ENCODE measurements at places on chromosomes 5 and 9. TPM values are rescaled to one million over a fixed set of nuclear protein-coding genes. Genes with fewer than 3 reads are reported as not detected.

PCDHB13 gene
- total RNA-seq: 2.9 TPM

PCDHAC1 gene
- total RNA-seq: 5.8 TPM

DNA sequence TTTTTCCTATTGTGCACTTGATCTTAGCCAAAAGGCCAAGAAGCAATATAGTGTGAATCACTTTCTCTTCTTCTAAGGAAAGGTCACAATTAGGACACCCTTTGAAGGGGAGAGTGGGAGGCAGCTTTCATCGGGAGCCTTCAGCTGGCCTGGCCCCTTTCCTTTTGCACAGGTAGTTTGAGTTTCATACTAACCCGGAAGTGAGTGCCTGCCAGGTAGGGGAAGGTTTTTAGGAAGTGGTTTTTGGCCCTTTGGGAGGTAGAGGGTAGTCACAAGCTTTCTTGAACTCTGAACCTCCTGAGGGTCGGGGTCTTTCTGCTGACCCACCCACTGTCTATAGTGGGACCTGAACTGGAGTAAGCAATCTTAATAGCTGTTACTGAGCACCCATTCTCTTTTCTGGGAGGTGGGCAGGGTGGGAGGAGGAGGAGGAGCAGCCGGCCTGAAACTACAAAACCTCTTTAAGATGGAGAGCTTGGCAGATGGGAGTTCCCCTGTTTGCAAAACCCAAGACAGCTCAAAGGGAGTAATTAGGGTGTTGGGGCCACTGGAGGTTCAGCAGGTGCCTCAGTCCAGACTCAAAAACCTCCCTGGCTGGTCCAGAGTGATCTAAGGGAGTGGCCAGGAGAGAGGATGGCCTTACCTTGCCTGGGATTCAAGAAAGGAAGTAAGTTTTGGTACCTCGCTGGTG is 6.0 kb downstream of the LARP1 start:
- no peak for DNase-seq
- no peaks in the 10 kb centered on the region for H3K27me3 ChIP-seq
- no peak overlapping the region for H3K4me3 ChIP-seq
- peaks cover 5% of the 10 kb centered on the region for H3K36me3 ChIP-seq
- H3K27ac ChIP-seq: peak overlapping the region; percentile 34

DNA sequence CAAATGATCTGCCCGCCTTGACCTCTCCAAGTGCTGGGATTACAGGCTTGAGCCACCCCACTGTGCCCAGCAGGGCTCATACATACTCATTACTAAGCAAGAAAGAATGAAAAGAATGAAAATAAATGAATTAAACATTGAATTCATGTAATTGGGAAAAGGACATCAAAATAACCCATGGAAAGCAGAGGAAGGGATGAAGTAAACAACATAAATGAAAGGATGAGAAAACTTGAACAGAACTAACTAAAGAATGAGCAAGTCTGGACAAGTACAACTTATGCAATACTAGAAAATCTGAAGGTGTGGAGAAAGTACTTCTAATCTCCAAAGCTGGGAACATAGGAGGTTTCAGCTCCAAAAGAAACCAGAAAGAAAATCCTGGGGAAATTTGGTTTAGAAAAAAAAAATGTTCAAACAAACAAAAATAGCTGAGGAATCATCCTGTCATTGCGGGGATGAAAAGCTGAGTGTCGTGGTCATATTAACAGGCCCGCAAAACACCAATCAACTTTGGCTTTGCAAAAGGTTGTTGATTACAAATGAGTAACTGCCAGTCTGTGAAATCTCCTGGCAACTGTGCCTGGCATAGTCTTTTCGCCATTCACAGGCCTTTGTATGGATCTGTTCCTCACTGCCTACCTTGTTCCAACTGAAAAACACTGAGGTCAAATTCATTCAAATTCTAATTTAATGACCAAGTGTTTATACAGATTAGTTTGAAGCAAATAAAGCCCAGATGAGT is 2.3 kb upstream of the AK3 start:
- H3K27ac ChIP-seq: peak overlapping the region; percentile 17
- no peaks in the 10 kb centered on the region for H3K36me3 ChIP-seq
- no peaks in the 10 kb centered on the region for H3K27me3 ChIP-seq
- no peak overlapping the region for H3K4me3 ChIP-seq

DNA sequence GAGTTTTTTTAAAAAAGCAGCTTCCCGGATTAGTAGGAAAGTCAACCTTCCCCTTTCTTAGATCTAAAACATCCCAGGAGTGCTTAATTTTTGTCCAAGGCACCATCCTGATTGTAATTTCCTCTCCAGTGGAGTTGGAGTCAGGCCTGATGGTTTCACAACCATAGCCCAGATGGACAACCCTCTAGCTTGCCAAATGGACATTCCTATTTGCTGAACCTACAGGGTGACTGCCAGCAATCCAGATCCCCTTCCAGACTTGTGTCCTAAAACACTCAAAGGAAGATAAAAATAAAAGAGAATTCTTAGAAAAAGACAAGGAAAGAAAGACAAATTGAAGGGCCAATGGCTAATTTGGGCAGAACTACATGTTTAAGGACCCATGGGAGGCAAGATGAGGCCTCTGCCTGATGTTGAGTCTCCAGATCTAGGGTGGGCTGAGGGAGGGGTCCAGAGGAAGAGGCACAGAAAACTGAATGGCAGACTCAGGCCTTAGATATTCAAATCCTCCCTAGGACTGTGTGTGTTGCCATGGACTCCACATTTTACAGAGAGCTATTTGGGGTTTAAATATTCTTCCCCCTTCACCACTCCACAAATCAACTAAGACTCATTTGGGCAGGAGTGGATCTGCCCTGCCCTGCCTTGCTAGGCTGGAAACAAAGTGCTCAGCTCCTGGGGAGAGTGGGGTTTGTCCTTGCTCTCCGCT is 38.5 kb upstream of the SLC44A1 start:
- DNase-seq: no peak
- no peaks in the 10 kb centered on the region for H3K36me3 ChIP-seq
- H3K4me1 ChIP-seq: peaks cover 6% of the 10 kb centered on the region
- no peak overlapping the region for H3K27ac ChIP-seq

DNA sequence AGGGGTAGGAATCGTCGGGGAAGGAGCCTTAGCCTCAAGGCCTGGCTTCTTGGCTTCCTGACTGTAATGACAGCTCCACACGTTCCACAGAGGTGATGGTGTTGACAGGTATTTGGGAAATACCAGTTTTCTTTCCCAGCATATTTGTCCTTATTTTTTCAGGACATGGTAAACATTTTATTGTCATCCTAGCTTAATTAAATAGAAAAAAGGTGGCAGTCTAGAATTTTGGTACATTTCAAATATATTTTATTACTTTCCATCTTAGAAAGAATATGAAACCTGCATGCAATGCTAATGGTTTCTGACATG is 8.4 kb downstream of the CXCL14 start:
- H3K4me1 ChIP-seq: peaks cover 6% of the 10 kb centered on the region
- H3K27me3 ChIP-seq: peaks cover 18% of the 10 kb centered on the region
- no peak overlapping the region for H3K27ac ChIP-seq
- no peak for DNase-seq
- H3K36me3 ChIP-seq: no peaks in the 10 kb centered on the region

DNA sequence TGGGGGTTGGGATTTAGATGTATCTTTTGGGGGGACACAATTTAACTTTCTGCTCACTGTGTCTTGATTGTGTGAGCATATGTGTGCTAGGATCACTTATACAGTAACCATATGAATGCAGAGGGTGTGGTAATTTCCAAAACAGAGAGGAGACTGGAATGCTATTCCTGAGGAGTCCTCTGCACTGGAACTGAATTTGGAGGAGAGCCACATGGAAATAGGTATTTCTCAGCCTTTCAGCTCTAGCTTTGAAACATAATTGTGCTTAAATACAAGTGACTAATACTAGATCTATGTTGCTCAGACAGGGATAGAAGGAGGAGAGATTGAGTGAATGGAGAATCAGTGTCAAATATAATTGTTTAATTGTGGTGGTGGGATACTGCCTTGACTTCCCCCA is 45.5 kb downstream of the FOCAD start:
- H3K27me3 ChIP-seq: no peaks in the 10 kb centered on the region
- H3K4me3 ChIP-seq: no peak overlapping the region
- no peak for DNase-seq
- H3K36me3 ChIP-seq: peaks cover 3% of the 10 kb centered on the region
- no peak overlapping the region for H3K27ac ChIP-seq

- H3K4me3 ChIP-seq: no peak overlapping the region
- H3K36me3 ChIP-seq: no peaks in the 10 kb centered on the region
These were observed 44.6 kb downstream of the BTNL9 start for GRCh38 chr5:181084621-181085195.

GRCh38 chr5:175387144-175387543 is 56.8 kb downstream of the DRD1 start:
- no peaks in the 10 kb centered on the region for H3K36me3 ChIP-seq
- H3K27me3 ChIP-seq: peaks cover 16% of the 10 kb centered on the region
- DNase-seq: no peak

- no peak overlapping the region for H3K27ac ChIP-seq
- peaks cover 7% of the 10 kb centered on the region for H3K36me3 ChIP-seq
- peaks cover 15% of the 10 kb centered on the region for H3K27me3 ChIP-seq
- peaks cover 3% of the 10 kb centered on the region for H3K4me1 ChIP-seq
- no peak for DNase-seq
- H3K4me3 ChIP-seq: no peak overlapping the region
These were observed 103.2 kb downstream of the SNCAIP start for GRCh38 chr5:122415030-122415800.

DNA sequence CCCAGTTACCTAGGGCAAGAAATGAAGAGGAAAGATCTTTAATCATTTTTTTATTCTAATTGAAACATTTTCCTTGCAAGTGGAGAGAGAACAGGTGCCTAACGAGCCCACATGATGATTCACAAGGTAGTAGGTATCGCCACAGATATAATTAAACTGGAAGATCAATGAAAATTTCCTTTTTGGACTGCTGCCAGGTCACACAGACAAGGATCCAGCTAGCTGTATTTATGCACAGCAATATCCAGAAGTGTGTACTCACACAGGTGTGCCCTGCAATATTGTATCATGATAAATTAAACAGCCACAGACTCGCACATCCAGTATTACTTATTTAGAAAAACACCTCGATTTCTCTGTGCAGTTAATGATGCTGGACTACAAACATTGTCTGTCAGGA is 294.0 kb upstream of the SMARCA2 start:
- no peaks in the 10 kb centered on the region for H3K27me3 ChIP-seq
- no peaks in the 10 kb centered on the region for H3K4me1 ChIP-seq
- no peak overlapping the region for H3K4me3 ChIP-seq
- no peaks in the 10 kb centered on the region for H3K36me3 ChIP-seq
- no peak overlapping the region for H3K27ac ChIP-seq

- no peaks in the 10 kb centered on the region for H3K27me3 ChIP-seq
- DNase-seq: no peak
- H3K27ac ChIP-seq: no peak overlapping the region
- H3K4me1 ChIP-seq: no peaks in the 10 kb centered on the region
- no peak overlapping the region for H3K4me3 ChIP-seq
These were observed 5.7 kb upstream of the AQP7 start for GRCh38 chr9:33408087-33408486.

DNA sequence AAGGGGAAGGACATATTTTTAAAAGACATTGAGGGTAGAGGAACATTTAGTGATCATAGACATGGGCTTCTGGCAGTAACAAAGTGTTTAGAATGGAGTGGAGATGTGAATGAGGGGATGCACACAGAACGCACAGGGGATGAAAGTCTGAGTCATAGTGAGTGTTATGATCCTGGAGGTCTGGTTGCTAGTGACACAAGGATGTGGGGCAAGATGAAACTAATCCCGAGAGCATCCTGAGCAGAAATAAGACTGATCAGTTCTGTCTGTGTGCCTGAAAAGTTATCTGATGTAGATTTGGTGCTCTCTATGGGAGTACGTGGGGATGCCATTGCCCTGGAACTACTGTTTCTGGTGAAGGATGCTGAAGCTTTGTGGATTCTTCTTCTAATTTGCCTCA is 141.1 kb downstream of the CHSY3 start:
- H3K27me3 ChIP-seq: no peaks in the 10 kb centered on the region
- no peak for DNase-seq
- no peaks in the 10 kb centered on the region for H3K4me1 ChIP-seq

GRCh38 chr5:36530215-36530614 is 76.2 kb upstream of the SLC1A3 start:
- H3K4me1 ChIP-seq: no peaks in the 10 kb centered on the region
- H3K4me3 ChIP-seq: no peak overlapping the region
- no peak for DNase-seq
- peaks cover 20% of the 10 kb centered on the region for H3K27me3 ChIP-seq

- no peaks in the 10 kb centered on the region for H3K36me3 ChIP-seq
- no peaks in the 10 kb centered on the region for H3K4me1 ChIP-seq
- no peak overlapping the region for H3K4me3 ChIP-seq
- no peak for DNase-seq
- no peak overlapping the region for H3K27ac ChIP-seq
These were observed 2.8 kb downstream of the OR1L8 start for GRCh38 chr9:122580360-122580759.

DNA sequence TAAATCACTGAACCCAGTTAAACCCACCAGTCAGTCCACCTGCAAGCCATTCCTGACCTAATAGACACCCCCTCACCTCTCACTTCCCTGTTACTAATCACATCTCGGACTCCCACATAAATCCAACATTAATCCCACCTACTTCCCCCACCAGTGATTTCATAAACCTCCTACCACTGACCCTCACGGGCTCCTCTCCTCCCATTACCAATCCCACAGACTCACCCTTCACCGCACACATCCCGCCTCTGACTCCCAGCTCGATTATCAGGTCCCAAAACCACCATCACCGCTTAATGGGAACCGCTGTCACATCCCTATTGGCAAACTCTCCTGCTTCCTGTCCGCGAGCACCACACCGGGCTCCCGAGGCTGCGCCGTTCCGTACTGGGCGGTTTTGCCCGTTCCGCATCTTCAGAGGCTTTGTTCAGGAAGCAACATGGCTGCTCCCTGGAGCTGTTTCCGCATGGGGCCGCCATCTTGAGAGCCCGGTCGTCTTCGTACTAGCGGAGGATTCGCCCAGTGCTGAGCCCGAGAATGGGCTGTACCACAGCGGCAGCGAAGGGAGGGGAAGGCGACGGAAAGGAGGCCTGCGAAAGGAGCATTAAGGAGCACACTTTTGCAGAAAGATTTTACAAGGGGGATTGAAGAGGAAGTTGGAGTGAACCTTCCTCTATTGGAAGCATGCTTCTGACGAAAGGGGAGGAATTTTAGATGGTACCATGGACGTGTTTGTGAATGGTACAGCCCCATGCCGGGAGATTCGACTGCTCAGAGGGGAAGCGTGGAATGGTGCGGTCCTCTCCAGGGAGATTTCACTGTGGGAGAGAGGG is at the start of gene ZNF300:
ZNF300 (minus strand) TSS at position 502 of the 833 bp plus-strand sequence. CDS start 1,825 bp downstream, outside the sequence.
- H3K4me3 ChIP-seq: peak within 1 kb of the TSS; percentile 95
- H3K36me3 ChIP-seq: peaks cover 37% of the 10 kb centered on the region
- peaks cover 13% of the 10 kb centered on the region for H3K4me1 ChIP-seq
- H3K27ac ChIP-seq: peak within 1 kb of the TSS; percentile 98
- DNase-seq: peak; percentile 96
- no peaks in the 10 kb centered on the region for H3K27me3 ChIP-seq

DNA sequence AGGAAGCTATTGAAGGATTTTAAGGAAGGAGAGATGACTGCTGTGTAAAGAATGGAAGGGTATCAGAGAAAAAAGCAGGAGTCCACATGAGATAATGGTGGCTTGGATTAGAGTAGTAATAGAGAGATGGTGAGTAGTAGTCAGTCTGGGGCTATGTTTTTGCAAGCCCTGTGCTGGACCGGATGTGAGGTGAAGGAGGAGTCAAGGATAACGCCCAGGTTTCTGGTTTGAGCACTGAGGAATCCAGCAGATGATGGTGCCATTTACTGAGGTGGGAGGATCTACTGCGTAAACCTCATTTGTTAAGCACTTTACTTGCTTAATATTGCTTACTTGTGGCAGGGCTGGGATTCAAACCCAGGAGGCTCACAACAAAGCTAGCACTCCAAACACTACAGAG is 1.1 kb downstream of the TIGD6 start:
- H3K4me3 ChIP-seq: peak overlapping the region; percentile 85
- H3K27ac ChIP-seq: peak overlapping the region; percentile 95
- no peak for DNase-seq
- H3K27me3 ChIP-seq: no peaks in the 10 kb centered on the region
- peaks cover 48% of the 10 kb centered on the region for H3K4me1 ChIP-seq
- H3K36me3 ChIP-seq: peaks cover 3% of the 10 kb centered on the region
